ENCODE measurements at places on chromosomes 16 and 17.

- DNase-seq, result no peak
These were observed 195.3 kb upstream of the AXIN2 start for GRCh38 chr17:65756760-65757159.

GRCh38 chr16:13130586-13130985 lies 229.2 kb downstream of the SHISA9 start:
- no peak for DNase-seq

- peak; percentile 84 for DNase-seq
These were observed at the start of gene NOL3 for GRCh38 chr16:67170168-67170948. NOL3 (plus strand) TSS chr16:67170538.

DNA sequence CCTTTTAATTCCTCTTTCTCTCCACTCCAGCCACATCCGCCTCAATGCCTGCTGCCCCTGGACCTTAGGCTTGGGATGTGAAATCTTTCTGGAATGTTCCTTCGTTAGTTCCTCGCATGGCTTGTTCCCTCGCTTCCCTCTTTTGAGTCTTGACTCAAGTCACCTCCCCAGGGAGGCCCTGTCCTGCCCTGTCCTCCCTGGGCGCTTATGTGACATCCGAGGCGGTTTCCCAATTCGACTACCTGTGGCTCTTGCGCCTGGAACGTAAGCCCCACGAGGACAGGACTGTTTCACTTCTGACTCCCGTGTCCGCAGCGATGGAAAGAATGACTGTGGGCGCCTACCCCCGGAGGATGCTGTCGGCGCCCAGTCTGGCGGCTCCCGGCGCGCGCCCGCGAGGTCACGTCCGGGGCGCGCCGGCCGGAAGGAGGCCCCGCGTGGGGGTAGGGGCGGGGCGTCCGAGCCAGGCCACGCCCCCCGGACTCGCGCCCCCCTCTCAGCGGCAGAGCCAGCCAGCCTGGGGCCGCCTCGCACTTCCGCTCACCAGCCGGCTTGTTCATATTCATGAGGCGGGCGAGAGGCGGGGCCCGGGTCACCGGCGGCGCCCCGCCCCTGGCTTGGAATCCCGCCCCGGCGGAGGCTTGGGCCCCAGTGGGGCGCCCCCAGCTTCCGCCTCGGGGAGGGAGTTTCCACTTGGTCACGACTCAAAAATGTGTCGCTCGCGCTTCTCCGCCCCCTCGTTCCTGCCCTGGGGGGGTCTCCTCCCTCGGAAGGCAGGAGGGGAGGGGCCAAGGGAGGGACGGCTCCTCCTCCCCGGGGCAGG lies 8.4 kb upstream of the GLIS2 start:
- DNase-seq, result peak; percentile 93

- no peak for DNase-seq
These were observed 25.3 kb downstream of the CLEC16A start for GRCh38 chr16:10969615-10970014.

DNA sequence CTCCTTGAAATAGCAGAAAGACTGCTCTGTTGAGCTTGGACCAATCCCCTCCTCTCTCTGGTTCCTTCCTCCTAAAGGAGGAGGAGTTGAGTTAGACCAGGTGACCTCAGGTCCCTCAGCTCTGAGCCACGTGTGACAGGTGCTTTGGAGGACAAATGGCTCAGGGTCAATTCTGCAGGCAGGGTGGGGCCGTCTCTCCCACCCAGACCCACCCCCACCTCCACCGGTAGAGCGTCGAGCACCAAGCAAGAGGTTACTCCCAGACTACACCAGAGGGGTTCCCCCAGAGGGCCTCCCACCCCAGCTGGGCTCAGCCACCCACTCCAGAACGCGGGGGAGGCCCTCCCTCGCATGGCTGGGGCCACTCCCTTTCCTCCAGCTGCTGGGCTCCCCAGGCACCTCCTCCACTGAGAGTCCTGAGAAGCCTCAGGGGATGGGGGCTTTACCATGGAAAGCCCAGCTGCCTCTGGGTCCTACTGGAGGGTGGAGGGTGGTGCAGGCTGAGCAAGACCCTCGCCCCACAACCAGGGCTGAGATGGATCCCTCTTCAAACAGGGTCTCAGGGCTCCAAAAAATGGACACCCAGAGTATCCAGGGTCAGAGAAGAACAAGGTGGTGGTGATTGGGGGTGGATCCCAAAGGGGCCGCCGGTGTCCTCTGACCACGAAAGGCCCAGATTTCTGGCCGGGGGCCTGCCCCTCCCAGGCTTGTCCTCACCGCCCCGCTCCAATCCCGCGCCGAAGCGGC lies 7.6 kb downstream of the MYO1C start:
- DNase-seq, result peak; percentile 19

GRCh38 chr16:29891525-29892457 lies 7.6 kb downstream of the SEZ6L2 start:
- DNase-seq, result no peak

DNA sequence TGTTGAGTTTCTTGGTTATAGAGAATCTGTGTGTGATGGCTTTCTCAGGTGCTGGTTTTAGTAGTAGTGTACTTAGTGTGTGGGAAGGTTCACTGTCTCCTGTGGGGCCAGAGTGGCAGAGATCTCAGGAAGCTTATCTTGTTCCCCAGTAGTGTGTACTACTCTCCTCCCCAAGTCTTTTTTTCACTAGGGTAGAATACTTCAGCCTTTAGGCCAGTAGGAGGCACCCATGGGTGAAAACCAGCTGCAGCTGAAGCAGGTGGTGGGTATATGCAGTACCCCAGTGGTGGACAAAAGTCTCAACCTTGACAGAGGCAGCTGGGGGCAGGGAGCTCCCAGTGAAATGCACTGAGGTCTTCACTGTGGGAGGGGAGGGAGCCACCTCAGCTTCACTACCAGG lies 109.9 kb downstream of the PHKB start:
- DNase-seq, result no peak

GRCh38 chr17:73976676-73977521 lies 226.6 kb upstream of the RPL38 start:
- DNase-seq, result no peak

GRCh38 chr17:14125518-14126137 lies 56.3 kb downstream of the COX10 start:
- no peak for DNase-seq

DNA sequence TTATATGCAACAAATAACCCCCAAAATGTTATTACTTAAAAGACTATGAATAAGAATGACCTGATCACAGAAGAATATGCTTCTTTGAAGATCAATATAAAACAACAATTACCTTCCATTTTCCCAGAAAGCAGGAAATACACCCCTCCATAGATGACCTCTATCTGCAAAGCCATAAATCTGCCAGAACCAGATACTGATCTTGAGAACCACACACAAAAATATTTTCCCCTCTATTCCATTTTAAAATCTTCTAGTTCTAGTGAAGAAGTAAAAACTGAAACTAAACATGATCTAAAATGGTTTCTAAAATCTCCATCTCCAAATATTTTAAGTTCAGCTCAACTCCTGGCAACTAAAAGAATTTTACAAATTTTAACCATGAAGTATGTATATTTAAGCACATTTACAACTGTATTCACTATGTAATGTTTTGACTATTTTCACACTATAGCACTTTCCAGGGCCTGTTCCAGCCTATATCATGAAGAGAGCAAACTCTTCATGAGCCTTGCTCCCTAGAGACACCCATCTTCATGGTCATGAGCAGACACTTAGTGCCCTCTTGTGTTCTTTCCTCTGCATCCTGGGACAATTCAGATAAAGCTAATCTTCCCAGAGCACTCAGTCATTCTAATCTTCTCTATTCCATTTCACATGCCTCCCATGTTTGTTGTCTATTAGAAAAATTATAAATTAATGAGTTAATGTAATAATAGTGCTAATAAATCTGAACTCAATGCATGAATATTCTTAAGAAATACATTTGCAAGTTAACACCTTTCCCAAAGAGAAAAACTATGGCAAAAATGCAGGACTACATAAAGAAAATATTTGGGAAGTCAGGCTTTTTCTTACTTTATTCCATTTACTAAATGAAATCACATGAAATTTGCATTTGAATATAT lies 87.0 kb downstream of the HELZ start:
- DNase-seq, result peak; percentile 82

- no peak for DNase-seq
These were observed 31.9 kb downstream of the PLCG2 start for GRCh38 chr16:81810894-81811538.

GRCh38 chr17:74119965-74120364 lies 83.5 kb upstream of the RPL38 start:
- DNase-seq, result no peak

DNA sequence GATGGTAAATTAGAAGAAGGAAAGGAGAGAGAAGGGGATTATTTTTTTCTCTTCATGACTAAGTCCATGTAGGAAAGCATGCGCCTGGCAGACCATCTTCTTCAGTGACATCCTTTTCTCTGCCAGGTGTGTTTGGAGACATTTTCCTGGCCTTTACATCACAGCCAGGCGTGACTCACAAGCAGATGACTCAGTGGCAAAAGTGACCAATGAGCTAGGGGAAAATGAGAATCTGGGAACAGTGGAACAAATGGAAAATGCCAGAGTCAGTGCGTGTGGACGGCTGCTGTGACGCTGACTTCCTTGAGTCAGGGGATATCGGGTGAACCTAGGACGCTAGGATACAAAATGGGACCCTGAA lies 9.4 kb downstream of the KIAA0513 start:
- DNase-seq, result no peak

- DNase-seq, result no peak
These were observed 48.0 kb upstream of the RBFOX3 start for GRCh38 chr17:79658811-79659207.

DNA sequence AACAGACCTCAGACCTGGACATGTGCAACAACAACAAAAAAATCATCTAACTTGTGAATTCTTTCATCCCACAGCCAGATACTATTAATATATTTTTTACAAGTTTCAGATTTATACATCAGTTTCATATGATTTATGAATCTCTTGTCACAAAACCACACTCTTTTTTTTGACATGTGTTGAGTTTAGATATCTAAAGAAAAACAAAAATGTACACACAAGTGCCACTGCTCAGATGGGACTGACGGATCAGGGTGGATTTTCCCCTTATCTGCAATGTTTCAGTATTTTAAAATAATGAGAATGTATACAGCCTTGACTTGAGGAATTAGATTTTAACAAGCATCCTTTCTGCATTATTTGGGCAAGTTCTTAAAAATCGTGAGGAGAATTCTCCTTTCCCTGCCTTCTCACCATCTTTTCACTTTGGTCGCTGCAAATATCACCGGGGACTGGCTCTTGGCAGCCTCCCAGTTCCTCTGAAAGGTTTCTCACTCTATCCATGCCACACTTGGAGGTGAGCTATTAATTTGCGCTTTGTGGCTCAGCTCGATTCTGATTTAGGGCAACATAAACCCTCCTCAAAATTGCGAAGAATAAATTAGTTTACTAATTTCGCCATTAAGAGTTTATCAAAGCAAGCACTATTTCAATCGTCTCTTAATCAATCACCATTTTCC lies 225.7 kb downstream of the XYLT1 start:
- DNase-seq, result no peak

GRCh38 chr17:40678902-40679522 lies 14.0 kb upstream of the KRT222 start:
- no peak for DNase-seq

GRCh38 chr16:84513123-84513522 lies 8.7 kb upstream of the MEAK7 start:
- no peak for DNase-seq

GRCh38 chr17:49490276-49490675 lies 4.8 kb upstream of the NGFR start:
- no peak for DNase-seq

- DNase-seq, result no peak
These were observed 27.9 kb upstream of the HSBP1 start for GRCh38 chr16:83779886-83780285.

DNA sequence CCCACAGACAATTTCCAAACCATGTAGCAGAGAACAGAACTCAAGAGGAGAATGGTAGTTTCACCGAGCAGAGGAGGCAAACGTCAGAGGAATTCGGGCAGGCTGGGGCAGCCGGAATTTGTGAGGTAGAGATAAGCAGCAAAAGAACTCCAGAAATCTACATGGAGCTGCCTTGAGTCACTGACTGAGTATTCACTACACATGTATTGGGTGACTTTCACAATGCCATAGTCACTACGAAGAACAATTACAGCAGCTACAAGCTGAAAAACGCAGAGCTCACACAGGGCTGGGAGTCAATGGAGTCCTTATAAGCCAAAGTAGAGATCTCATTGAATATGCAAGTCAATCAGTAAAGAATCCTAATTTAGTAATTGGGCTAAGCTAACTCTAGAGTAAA lies 13.4 kb downstream of the CMC2 start:
- DNase-seq, result no peak

- DNase-seq, result no peak
These were observed 757 bp downstream of the FMNL1 start for GRCh38 chr17:45222289-45222995.

DNA sequence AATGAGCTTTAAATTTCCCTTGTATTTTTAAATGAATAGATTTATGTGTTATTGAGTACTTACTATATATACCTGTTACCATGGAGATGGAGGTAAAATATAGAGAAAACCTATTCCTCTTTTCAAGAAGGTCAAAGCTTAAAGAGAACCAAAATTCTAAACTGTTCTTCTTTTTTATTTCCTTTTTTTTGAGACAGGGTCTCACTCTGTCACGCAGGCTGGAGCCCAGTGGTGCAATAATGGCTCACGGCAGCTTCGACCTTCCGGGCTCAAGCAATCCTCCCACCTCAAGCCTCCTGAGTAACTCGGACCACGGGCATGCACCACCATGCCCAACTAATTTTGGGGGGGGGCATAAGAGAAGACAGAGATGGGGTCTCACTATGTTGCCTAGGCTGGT lies 25.0 kb upstream of the TMEM97 start:
- DNase-seq, result no peak

DNA sequence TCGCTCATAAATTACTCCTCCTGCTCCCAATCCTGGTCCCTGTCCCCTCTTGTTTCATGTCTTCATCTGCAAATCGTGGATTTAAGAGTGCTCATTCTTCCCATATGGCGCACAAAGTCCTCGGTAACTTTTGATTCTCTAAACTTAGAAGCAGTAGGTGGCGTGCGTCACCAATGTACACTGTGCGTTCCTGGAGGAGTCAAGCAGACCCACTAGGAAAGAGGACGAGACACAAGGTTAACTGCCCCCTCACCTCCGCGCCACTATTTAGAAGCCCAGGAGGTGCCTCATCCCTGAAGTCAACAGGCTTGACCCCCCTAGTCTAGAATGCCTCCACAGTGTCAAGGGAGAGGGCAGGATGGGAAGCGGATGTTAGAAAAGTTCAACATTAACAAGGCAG lies 2.9 kb downstream of the SLC13A5 start:
- no peak for DNase-seq

GRCh38 chr16:57574086-57574485 lies 31.6 kb downstream of the ADGRG5 start:
- DNase-seq, result no peak

- no peak for DNase-seq
These were observed 27.9 kb upstream of the TNRC6A start for GRCh38 chr16:24701521-24701951.

DNA sequence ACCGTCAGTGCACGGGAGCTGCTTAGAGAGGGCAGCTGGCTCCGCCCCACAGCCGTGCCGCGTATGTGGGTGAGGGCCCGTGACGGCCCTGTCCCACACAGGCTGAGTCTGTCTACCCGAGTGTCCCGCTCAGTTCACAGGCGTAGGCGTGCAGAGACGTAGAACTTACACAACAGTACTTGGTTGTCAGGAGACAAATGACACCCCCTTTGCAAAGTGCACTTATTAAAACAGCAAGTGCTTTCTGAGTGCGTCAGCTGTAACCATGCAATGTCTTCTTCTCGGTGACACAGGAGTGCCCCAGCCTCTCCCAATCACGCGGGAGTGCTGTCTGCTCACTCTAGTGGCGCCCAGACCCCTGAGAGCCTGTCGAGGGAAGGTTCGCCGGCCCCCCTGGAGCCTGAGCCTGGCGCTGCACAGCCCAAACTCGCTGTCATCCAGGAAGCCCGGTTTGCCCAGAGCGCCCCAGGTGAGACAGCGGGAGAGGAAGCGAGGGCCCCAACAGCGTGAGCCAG lies 64.2 kb downstream of the FOXK2 start:
- no peak for DNase-seq

GRCh38 chr17:43846963-43847371 lies at the start of gene CD300LG:
CD300LG (plus strand) TSS chr17:43847176; CDS start chr17:43847217, 41 bp downstream.
- no peak for DNase-seq

Measured in NCI-H1417 (cell line).